Activated CD8-positive, alpha-beta memory T cell treated with anti-CD3 and anti-CD28 coated beads for 1 hour (primary cell): ENCODE measurements at places on chromosomes 3 and 15.

DNA sequence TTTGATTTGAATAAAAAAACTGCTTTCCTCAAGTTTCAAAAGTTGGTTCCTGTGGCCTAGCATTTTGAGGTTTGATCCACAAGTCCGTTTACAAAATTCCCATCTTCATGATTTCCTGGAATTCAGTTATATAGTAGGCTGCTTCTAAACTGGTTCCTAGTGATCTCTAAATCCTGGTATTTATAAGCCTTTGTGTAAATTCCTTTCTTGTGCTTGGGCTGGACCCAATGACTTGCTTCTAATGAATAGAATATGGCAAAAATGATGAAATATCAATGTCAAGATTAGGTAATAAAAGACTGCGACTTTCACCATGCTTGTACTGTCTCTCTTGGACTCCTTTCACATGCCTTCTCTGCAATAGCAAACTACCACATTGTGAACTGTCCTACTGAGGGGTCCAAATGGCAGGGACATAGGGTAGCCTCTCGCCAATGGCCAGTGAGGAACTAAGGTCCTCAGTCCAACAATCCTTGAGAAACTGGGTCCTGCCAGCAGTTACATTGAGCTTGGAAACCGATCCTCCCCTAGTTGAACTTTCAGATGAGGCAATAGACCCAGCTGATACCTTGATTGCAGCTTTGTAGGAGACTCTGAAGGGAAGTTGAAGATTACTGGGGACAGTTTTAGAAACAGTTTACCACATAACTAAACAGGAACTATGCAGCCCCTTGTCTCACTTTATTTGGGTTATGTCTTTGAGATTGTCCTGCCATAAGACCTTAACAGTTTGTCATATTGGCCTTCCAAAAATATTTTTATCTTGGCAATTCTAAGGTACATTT lies 303.9 kb upstream of the TBC1D5 start:
- DNase-seq: no peak

DNA sequence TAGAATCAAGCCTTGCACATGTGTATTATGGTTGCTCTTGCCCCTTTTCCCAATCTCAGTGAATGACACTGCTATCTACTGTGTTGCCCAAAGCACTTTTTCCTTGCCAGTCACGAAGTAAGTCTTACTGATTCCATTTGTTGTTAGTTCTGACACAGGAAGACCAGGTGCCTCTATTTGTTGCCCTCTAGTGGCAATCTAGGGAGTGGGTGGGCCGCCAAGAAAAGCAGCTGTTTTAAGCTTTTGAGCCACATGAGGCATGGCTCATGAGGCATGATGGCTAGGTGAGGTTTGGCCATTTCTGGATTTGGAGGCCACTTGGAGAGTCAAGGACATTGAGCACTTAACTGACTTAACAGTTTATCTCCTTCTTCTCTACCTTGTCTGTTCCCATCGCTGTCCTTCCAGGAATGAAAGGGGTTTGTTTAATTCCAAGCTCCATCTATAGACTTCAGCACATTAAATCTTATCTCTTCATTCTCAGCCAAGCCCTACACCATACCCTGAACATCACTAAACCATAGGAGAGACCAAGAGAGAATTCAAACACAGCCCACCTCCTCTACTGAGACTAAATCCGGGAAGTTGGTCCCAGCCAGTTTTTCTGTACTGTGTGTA lies 103.1 kb downstream of the HCN4 start:
- no peak for DNase-seq

DNA sequence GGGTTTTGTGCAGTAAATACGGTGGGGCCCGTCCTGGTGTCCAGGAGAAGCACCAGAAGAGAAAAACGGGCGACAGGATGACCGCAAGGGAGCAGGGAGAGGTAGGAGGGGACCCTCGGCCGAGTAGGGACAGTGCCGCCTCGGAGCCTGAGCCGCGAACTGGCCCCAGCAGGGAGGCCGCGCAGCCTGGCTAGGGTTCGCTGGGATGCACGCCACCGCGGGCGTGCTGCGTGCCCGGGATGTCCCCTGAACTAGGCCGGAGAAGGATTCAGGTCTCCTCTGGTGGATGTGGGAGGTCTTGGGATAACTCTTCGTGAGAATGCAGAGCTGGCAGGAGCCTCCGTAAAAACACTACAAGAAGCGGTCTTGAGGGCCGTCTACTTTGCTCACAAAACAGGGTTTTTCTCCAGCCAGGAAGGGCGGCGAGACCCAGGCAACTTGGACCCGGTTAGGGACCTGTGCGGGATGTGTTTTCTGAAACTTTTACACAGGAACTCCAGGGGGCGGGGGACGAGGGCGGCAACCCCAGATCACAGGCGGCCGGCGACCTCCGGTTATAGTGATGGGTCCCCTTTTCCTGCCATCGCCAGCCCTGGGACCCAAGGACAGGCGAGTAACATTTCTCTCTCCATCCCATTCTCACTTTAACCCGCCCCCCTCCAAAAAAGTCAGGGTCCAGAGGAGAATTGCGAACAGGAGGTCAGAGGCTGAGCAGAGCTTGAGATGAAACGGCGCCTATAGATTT lies 35.5 kb downstream of the NR2F2 start:
- no peak for DNase-seq

- DNase-seq: no peak
Measured at GRCh38 chr3:37736624-37737023, 125.1 kb upstream of the CTDSPL start.

GRCh38 chr15:62482785-62483429 lies 317.8 kb upstream of the C2CD4B start:
- no peak for DNase-seq

- DNase-seq: no peak
Measured at GRCh38 chr3:127846576-127846975, 24.3 kb upstream of the MGLL start.

DNA sequence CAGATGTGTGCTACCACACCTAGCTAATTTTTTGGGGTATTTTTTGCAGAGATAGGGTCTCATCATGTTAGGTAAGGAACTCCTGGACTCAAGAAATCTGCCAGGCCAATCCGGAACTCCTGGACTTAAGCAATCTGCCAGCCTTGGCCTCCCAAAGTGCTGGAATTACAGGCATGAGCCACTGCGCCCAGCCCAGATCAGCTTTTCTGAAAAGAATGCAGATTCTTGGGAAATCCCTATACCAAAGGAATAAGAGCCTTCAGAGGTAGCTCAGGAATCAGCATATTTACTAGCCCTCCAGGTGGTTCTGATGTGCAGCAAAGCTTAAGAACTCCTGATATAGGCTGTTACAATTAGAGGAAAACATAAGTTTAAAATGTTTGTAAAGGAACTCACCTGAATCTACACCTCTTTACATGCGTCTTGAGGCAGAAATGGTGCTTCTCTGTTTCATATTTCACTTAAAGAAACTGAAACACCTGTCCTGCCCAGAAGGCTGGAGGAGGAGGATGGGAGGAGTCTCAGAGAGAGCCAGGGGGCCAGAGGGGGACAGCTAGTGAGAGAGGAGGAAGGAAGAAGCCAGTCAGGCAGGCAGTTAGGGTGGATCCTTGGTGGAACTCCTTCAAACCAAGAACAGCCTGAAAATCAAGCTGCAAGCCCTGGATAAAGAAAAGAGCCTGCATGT lies at the start of gene XCR1:
XCR1 (minus strand) TSS at position 463 of the 685 bp plus-strand sequence. CDS start 5,536 bp downstream, outside the sequence.
- DNase-seq: no peak

DNA sequence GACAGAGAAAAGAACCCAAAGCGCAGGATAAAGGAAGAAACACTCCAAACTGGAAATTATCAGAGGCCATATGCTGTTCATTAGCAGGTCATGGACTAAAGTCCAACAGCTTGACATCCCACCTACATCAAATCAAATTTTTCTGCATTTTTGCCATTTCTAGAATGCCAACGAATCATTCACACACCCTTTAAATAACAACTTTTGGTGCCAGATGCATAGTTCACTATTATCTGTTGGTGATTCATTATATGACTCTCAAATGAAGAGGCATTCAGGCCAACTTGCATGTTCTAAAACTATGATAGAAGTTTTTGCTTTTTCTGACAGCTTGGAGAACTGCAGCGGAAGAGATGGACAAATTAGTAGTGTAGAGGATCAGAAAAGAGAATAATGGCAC lies 529.8 kb upstream of the NAALADL2 start:
- DNase-seq: no peak

DNA sequence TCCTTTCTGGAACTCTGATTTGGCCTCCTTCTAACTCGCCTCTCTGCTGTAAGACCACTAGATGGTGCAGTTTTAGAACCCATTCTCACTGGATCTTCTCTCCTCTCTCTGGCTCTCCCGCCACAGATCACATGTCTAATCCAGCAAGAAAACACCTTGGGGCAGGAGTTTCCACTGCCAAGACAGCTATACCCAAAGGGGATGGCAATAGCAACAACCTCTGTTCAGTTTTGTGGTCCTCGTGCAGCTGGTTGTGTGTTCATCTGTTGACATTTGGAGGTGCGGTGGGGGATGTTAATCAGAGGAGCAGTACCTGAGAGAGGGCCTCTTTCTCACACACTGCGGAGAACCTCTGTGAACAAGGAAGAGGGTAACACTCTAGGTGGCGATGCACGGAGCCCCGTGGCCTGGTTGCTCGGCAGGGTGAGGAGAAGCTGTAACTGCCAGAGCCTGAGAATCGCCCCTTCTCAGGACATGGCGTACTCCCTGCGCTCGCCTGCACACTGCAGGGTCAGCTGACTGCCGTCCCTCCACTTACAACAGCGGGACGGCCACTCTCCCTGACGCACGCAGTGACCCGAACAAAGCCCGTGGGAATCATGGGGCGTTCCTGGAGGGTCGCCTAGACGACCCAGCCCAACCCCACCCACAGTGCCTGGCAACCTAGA lies at the start of gene TEX55:
TEX55 (plus strand) TSS at position 666 of the 668 bp plus-strand sequence. CDS start 25 bp downstream, outside the sequence.
- DNase-seq: no peak

- no peak for DNase-seq
Measured at GRCh38 chr15:31280046-31280830, 46.4 kb upstream of the KLF13 start.

DNA sequence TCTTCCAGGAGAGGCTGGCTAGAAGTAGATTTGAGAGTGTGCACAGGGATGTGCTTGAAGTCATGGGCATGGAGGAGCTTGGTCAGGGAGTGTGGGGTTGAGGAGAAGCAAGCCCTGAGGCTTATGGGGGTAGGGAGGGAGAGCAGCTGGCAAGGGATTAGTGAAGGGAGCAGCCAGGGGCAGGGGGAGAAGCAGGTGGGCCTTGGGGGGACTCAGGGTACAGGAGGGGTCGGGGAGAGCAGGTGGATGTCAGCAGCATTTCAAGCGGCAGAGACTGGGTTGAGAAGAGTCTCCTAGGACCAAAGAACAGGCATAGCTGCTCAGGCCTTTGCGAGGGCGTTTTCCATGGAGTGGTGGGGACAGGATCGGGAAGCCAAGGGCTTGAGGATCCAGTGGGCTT lies 3.4 kb upstream of the LMAN1L start:
- DNase-seq: no peak

GRCh38 chr15:52329987-52330386 lies 34.4 kb upstream of the MYO5C start:
- DNase-seq: no peak

- DNase-seq: no peak
Measured at GRCh38 chr15:96771035-96771434, 440.5 kb downstream of the NR2F2 start.

GRCh38 chr15:44659056-44659455 lies 4.4 kb downstream of the SPG11 start:
- no peak for DNase-seq

GRCh38 chr3:74302969-74303368 lies 311.5 kb downstream of the CNTN3 start:
- no peak for DNase-seq

- no peak for DNase-seq
Measured at GRCh38 chr3:145754605-145755289, 406.2 kb downstream of the PLOD2 start.

DNA sequence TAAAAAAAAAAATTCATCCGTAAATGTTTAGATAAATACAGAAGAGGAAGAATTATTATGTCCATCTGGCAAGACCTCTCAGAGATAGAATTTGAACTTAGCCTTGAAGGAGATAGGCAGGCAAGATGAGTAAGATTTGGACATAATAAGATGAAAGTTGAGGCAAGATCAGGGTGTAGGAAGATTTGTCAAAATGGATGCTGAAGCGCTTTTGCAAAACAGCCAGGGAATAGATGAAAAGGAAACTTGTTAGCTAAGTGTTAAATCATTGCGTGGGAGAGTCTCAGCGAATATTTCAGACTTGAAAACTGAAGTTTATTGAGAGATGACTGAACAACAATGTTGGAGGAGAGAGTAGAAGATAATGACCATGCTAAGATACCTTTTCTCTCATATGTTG lies 7.2 kb downstream of the BRK1 start:
- no peak for DNase-seq

GRCh38 chr3:129552287-129553050 lies 9.5 kb downstream of the H1-8 start:
- DNase-seq: no peak

DNA sequence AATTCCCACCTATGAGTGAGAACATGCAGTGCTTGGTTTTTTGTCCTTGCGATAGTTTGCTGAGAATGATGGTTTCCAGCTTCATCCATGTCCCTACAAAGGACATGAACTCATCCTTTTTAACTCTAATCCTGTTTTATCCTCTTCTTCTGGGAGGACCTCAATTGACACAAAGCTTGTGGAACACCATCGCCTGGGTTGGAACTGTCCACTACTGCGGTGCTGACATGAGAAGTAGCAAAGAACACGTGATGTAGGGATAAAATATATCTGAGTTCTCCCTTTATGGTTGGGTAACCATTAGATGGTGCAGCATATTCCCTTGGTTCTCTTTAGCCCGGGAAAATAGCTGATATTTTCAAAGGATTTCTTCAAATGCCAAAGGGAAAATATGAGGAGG lies 105.3 kb upstream of the TOPAZ1 start:
- no peak for DNase-seq

GRCh38 chr3:189139611-189139940 lies 32.2 kb upstream of the TPRG1 start:
- DNase-seq: no peak

- no peak for DNase-seq
Measured at GRCh38 chr3:13141183-13141582, 68.0 kb upstream of the IQSEC1 start.

DNA sequence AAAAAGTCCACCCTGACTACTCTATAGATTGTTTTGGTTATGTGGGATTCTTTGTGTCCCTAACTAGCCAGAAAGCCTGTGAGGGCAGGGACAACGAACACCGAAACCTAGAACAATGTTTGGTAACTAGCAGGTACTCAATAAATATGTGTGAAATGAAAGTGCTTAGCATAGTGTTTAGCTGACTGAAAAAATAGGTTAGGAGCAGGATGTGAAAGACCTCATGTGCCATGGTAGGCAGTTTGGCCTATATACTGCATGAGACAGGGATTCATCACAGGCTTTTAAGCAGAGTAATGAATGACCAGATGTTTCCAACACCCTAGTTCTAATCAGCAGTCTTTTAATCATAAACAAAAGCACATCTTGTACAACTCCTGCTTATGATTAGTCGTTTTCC lies 64.2 kb downstream of the MYO5A start:
- no peak for DNase-seq

GRCh38 chr3:20218215-20218614 lies 32.2 kb upstream of the SGO1 start:
- no peak for DNase-seq

DNA sequence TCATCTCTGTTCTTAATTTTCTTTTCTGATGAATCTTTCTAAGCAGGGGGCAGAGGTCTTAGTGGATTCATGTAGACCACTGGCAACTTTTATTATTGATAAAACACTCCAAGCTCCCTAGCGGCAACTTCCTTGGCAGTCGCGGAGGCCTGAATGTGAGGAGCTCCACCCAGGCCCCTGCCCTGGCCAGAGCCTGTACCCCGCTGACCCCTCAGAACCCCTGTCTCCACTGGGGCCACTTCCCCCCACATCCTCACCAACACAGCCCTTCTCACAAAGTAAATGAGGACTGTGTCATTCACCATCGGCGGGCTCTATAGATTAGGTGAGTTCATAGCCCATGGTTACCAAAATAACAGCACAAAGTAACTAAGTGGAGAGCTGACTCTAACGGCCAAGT lies 111.6 kb downstream of the TPRA1 start:
- DNase-seq: no peak
